ENCODE measurements at places on chromosomes 1 and 21.

GRCh38 chr1:219155135-219155534, 18.5 kb upstream of the LYPLAL1 start:
- no peak for DNase-seq

DNA sequence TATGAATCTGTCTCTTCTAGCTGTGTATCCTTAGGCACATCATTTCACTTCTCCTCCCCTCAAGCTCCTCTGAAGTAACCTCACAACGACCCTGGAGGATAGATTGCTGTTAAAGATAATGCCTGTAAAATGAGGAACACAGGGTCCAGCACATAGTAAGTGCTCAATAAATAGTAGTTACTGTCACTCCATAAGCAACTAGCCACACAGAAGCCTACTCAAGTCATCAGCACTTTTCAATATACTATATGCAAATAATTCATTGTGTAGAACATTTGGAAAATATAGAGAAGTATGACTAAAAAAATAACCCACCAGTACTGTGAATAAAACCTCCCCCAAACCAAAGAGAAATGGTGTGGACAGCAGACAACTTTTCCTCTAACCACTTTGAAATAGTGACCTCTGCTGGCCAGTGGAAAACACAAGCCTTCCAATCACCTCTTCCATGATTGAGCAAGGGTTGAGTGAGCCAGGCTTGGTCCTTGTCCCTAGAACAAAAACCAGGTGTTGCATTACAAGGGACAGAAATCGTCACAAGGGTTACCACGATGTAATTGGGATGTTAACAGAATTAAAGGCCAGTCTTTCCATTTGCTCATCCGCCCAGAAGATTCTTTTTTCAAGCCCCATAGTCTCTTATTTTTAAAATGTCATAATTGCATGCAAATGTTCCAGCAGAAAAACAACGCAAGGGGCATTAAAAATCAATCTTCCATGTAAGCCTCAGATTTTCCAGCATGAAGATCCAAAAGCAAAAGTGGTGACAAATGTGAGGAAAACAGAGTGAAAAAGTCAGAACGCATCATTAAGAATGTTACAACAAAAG, 15.7 kb upstream of the GLIS1 start:
- DNase-seq, result no peak

DNA sequence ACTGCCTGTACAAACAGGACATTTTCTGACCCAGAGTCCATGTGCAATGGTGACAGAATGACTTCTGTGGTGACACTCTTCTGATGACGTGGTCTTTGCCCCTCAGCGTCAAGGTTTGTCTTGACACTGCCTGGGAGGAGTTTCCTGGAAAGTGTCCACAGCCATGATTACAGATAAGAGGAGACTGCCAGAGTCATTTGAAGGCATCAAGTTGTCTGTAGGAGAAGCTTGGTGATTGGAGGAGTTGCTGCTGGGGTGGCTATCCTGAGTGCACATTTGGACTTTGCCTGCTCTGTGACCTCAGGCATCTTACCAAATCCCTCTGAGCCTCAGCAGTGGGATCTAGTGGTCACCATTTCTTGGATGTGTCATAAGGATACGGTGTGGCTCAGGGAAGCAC, 17.7 kb downstream of the TCHHL1 start:
- DNase-seq, result no peak

DNA sequence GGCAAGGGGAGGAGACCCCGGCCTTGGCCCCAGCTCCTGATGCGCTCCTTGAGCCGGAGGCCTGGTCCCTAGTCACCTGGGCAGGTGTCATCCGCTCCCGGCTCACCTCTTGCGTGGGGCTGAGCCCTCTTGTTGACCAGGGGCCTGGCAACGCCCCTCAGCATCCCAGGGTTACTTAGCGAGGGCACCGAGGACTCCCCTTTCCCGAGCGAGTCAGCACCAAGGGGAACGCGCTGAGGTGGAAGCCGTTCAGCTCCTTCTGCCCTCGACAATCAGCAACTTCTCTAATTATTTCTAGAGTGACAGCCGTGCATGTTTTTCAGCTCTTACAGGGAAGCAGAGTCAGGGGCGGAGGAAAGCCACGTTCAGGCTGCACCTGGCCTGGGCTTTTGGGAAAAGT, 522 bp downstream of the SLC45A1 start:
- no peak for DNase-seq

GRCh38 chr1:207793327-207793726, 41.5 kb downstream of the CD46 start:
- no peak for DNase-seq

DNA sequence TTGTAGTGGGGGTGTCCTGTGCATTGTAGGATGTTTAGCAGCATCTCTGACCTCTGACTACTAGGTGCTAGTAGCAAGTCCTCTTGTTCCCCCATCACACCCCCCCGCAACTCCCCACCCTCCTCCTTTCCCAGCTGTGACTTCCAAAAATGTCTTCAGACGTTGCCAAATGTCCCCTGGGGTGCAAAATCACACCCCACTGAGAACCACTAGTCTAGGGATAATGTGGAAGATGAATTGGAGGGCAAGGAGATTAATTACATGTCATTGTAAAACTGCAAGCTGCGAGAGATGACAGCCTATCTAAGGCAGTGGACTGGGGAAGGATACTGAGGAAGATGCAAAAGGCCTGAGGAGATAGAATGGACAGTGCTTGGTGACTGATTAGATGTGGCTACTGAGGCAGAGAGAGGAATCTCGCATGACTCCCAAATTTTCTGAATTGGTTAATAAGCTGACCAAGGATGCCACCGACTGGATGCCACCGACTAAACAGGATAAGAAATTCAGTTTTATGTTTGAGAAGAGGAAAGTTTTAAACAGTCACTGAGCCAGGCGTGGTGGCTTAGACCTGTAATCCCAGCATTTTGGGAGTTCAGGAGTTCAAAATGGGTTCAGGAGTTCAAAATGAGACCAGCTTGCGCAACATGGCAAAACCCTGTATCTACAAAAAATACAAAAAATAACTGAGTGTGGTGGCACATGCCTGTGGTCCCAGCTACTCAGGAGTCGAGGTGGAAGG, 3.1 kb upstream of the JAK1 start:
- no peak for DNase-seq

GRCh38 chr21:16180614-16181013, 450.8 kb downstream of the USP25 start:
- no peak for DNase-seq

GRCh38 chr1:119587341-119587740, 60.7 kb downstream of the ZNF697 start:
- DNase-seq, result no peak

GRCh38 chr1:43440358-43440757, 13.4 kb downstream of the HYI start:
- no peak for DNase-seq

DNA sequence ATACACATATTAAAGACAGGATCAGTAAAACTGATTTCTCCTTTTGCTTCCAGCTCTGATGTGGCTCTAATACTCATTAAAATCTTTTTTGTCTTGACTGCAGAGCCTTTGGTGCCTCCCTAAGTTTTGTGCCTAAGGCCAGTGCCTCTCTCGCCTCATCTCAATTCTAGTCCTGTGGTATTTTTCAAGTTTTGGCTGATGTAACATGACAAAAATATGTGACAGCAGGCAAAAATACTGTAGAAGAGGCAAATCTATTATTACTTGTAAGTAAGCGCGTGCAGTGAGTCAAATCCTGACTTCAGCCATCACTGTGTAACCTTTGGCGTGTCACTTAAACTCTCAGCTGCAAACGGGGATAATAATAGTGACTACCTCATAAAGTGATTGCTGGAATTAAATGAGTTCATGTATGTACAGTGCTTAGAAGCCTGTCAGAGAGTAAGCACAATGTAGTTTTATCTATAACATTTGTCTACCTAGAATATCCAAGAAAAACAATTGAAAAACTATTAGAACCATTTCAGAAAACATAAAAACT, 74.0 kb downstream of the MAB21L3 start:
- no peak for DNase-seq

- DNase-seq, result no peak
Observed at GRCh38 chr1:108816049-108816893, 40.6 kb downstream of the AKNAD1 start.

DNA sequence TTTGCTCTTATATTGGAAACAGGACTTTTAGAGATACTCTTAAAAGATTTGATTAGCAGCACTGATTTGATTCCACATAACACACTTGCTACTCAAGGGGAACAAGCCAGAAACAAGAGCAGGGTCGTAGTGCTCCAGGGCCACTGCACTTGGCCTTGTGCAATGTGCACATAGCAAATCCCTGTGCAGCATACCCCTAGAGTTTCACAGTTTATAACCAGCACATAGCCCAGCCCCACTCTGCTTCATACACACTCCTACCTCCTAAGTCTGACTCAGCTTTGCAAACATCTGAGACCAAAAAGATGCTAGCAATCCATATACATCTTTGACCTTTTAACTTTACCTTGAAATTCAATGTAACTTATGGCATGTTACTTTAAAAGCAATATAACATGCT, 157.6 kb downstream of the VAV3 start:
- DNase-seq, result no peak

DNA sequence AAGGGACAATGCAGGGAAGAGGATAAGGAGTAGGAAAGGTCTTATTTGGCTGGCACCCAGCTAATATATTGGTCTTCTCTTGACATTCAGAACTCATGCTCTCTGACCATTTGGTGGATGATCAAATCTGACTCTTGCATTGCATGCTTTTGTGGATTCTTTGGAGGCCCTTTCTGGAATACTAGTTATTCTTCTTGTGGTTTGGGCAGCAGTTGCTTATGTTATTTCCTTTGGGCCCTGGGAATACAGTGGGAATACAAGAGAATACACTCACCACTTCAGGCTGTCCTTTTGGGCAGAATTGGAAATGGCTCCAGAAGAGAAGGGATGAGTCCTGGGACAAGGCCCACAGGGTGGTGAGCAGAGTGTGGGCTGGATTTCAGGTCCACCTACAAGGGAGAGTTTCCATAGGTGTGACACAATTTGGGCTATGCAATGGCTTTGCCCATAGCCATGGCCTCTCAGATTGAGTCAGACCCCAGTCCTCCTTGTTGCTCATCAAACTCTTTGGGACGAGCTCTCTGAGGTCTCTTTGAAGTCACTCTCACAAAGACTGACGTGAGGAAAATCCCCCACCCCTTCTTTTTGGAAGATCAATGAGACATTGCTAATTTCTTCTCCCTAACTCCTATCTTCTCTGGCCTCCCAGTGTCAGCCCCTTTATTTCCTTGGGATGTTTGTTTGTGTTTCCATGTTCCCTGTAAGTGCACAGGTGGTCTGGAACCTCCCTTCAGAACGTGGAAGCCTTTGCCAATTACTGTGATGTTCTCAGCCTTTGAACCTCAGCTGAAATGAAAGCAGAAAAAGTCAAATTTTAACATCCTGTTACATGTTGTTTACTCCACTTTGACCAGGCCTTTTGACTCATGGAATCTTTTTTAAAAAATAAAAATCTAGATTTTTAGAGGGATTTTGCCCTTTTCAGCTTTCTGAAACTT, 19.4 kb downstream of the HSD11B1 start:
- DNase-seq, result no peak

- DNase-seq, result no peak
Observed at GRCh38 chr1:88509379-88509778, 174.7 kb upstream of the PKN2 start.
